Activated CD8-positive, alpha-beta memory T cell treated with anti-CD3 and anti-CD28 coated beads for 1 hour (primary cell): ENCODE measurements at places on chromosomes 1 and 21.
A peak's percentile ranks its signal among the peaks of the same experiment; 100 is the strongest.

- no peak for DNase-seq
These were observed 722.2 kb upstream of the CHRM3 start for GRCh38 chr1:238664139-238664538.

DNA sequence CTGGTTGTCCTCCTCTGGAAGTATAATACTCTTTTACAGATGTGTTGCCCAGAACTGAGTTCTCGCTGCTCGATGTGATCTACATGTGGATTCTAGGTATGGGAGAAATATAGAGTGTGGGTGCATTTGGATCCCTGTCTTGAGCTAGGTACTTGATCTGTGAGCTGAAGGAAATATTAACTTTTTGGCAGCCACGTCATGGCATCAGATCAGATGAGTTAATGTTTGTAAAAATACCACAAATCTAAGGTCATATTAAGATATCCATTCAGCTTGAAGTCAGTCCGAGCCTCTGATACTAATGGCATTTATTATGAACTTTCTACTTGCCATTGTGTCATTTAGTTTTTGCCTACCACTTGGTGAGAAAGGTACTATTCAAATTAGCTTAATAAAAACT, 24.6 kb downstream of the MAPKAPK2 start:
- no peak for DNase-seq

DNA sequence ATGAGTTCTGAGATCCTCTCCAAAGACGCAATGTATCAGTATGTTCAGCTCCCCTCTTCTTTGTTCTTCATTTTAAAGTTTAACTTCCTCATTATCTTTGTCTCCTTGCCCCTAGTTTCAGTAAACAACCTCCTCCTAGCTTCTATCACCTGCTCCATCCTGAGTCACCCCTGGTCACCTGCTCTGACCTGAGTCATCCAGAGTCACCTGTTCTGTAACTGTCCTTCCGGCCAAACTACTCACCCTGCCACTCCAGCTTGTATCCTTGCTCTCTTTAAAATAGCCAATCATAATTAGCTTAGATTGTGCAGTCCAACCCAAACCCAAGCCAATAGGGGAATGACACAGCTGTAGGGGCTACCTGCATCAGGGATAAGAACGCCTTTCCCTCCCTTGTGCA, 332.0 kb downstream of the OLFM3 start:
- no peak for DNase-seq

DNA sequence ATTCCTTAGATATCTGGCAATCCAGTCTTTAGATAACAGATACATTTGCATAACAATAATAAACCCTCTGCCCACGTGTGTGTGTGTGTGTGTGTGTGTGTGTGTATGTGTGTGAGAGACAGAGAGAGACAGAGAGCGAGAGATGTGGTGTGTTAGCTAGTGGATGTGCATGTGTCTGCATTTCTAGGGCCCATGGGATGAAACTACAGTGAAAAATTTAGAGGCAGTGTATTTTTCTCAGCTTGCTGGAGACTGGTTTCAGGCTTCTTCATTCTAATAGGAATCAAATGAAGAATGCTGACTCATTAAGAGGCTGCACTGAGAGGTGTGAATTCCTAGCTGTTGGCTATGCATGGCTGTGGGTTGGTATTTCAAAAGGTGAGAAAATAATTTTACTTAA, 303.2 kb downstream of the LMX1A start:
- DNase-seq = no peak

DNA sequence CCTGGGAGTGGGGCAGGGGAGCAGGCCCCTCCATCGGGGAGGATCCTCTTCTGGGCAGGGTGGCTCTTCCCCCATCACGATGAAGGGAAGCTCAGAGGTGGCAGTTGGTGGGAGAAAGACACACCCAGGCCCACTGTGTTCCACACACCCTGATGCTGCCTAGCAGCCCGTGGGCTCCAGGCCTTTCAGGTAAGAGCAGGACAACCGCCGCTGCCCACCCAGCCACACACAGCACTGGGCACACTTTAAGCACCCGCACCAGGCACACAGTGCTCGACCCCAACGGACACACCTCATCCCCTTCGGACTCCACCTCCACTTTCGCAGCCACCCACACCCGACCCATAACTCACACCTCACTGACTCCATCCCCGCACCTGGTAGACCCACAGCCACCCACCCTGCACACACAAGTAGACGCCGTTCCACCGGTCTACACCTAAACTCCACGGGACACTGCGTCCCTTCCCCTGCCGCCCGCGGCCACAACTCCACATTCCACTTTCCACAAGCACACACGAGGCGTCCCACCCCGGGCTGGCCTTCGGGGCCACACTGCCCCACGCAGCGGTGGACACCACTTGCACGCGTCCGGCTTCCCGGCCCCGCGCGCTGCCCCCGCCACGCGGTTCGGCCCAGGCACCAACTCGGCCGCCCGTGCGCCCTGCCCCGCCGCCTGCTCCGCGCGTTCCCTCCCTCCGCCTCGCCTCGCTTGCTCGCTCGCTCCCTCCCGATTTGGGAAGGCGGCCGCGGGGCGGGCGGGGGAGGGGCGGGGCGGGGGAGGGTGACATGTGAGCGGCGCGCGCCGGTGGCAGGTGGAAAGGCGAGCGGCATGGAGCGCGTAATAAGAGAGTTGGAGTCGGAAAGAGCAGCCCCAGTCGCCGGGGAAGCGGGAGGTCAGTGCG, at the start of gene KCNQ4:
Gene KCNQ4 (plus strand): TSS at position 787 of the 905 bp plus-strand sequence. CDS start 307 bp downstream, outside the sequence.
- no peak for DNase-seq

DNA sequence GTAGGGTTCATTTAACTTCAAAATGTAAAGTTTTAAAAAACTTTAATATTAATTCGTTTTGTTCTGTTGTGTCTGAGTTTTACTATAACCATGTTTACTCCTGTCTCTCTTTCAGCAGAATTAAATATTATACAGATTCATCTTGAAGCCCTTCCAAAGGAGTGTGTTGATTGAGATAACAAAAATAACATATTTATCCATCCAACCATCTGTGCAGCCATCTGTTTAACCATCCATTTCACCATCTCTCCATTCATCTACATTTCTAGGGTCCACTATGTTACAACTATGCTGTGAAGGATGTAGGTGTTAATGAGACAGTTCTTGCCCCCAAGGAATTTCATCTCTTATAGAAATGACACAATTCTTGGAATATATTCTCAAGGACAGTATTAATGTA, 36.0 kb upstream of the GNG12 start:
- no peak for DNase-seq

DNA sequence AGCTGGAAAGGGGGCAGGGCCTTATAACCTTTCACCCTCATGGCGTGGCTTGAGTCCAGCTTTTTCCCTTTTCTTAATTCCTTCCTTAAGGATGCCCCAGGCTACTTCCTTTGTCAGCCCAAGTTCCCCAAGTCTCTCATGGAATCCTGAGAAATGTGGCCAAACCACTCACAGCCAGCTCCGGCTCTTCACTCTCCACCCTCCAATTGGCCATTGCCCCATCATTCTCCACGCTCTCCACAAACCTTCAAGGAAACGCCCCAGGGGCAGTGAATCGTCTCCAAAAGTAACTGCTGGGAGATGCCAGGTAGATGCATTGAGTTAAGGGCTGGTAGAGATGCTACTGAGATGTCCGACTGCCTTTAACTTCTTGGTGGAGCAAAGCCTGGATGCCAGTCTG, 113.5 kb upstream of the CD34 start:
- no peak for DNase-seq

- no peak for DNase-seq
These were observed 111.5 kb upstream of the ZC3H11B start for GRCh38 chr1:219724440-219724839.

- no peak for DNase-seq
These were observed 17.4 kb downstream of the CELA3A start for GRCh38 chr1:22018583-22019559.

DNA sequence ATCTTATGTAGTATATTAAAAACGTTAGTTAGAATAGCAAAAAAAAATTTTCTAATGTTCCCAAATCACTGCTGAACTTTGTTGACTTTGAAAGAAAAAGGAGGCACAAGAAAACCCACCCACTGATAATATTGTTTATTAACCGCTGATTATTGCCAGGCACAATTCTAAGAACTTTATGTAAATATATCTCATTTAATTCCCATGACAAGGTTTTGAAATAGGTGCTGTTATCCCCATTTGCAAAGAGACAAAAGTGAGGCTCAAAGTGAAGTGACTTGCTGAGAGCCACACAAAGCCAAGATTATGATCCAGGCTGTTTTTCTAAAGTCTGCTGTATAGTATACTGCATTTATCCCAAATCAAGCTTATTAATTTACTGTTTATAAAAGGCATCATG, 56.4 kb downstream of the SASS6 start:
- no peak for DNase-seq

DNA sequence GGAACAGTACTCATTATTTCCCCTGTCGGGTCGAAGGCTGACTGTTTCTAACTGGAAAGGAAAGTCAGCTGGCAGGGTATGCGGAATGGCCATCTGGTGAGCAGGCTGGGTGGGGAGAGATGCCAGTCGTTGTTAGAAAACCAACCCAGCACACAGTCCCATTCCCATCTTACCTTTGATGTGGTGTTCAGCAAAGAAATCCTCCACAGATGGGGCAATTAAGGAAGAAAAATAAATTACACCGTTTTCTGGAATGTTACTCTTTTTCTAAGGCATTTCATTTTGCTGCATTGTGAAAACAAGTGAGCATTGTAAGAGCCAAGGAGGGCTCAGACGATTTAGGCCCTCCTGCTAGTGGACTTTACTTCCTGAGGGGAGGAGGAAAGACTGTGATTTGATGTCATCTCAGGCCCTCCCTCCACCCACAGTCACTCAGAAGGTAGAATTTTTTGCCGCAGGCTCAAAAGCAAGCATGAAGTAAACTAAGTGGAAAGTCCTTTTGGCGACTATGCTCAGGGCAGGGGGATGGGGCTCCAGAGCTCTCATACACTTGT, at the start of gene SLC16A4:
Gene SLC16A4 (minus strand): TSS at position 335 of the 554 bp plus-strand sequence. CDS start 1,703 bp downstream, outside the sequence.
- no peak for DNase-seq

DNA sequence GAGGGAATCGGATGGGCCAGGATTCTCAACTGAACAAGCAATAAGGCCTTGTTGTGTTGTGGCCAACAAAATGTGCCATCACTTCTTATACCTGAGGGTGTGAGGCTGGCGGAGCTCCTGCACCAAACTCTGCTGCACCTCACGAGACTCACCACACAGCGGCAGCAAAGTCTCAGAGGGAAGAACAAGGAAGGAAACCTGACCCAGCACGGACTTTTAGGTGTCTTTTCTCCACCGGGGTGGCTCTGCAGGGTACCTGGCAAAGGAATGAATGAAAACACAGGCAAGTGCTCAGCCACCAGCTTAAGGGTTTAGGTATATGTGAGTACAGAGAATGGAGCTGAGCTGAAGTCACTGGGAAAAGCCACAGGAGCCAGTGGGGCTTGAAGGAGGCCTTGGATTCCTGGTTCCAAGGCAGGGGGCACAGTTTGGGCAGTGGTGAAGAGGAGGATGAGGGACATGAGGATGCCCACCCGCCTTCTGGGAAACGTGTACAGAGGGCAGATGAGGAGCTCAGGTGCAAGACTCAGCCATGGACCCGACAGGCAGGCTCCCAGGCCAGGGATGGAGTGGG, 31.1 kb upstream of the HSD3B1 start:
- no peak for DNase-seq

GRCh38 chr1:30384286-30385245, 338.8 kb downstream of the MATN1 start:
- DNase-seq = no peak

DNA sequence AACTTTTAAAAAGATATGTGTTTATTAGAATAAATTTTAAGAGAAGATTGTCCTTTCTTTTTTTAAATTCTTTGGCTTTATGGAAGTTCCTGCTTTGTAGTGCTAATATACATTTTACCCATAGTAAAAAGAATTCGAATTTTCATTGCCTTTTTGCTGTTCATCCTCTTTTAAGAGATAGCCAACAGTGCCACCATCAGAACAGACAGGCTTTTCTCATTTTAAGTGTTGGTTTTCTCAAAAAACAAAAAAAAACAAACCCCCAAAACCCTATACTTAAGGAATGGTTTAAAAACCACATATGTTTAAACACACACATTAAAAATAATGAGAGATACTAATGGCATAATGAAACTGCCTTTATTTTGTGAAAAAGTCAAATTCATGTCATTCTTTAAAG, 118.8 kb downstream of the NEK7 start:
- no peak for DNase-seq

DNA sequence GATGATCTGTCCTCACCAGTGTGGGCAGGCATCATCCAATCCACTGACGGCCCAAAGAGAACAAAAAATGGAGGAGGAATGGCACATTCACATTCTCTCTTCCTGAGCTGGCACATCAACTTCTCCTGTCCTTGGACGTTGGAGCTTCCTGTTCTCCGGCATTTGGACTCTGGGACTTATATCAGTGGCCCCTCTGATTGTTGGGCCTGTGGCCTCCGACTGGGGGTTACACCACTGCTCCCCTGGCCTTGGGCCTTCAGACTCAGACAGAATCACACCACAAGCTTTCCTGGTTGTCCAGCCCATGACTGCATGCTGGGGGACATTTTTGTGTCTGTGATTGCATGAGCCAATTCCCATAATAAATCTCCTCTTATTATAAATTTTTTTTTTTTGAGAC, 20.1 kb downstream of the IFNLR1 start:
- no peak for DNase-seq

GRCh38 chr1:185595835-185596667, 138.1 kb upstream of the HMCN1 start:
- peak; percentile 1 for DNase-seq

DNA sequence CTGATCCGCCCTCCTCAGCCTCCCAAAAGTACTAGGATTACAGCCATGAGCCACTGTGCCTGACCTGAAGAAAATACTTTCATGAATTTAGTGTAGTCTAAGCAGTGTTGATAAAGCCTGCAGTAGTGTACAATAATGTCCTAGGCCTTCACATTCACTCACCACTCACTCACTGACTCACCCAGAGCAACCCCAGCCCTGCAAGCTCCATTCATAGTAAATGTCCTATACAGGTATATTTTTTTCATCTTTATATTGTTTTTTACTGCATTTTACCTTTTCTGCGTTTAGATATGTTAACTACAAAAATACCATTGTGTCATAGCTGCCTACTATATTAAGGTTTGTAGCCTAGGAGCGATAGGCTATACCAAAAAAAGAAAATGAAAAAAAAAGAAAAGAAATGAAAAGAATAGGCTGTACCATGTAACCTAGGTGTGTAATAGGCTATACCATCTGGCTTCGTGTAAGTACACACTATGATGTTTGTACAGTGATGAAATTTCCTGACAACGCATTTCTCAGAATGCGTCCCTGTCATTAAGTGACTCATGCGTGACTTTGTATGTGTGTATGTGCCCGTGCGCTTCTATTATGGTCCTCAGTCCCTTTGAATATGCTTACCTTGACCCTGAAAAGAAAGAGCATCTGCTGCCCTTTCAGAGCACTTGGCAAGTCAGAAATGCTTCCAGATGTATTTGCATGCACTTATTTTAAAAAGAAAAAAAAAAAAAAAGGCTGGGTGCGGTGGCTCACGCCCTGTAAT, 9.2 kb upstream of the SLAMF8 start:
- DNase-seq = no peak

GRCh38 chr1:13760921-13761320, 60.9 kb downstream of the PRDM2 start:
- no peak for DNase-seq

GRCh38 chr1:77030401-77031105, 163.3 kb downstream of the ST6GALNAC5 start:
- DNase-seq = no peak

DNA sequence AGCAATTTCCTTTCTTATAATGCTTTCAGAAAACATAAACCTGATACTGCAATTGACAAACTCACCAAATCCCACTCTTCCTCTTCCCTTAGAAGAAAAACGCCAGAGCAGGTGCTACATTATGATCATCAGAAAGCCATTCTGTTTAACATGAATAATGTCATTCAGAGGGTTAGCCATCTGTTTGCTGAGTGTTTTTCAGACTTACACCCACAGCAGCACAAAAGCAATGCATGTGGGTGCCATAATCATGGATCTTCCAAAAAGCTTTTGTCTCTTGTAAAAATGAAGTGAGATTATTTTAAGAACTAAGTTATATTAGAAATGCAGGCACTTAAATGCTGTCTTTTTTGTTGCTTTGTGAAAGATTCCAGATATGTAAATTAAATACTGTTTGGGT, 204.6 kb upstream of the TMPRSS15 start:
- no peak for DNase-seq
